ENCODE measurements at places on chromosomes 7 and 10.

GRCh38 chr7:142645777-142646176 lies 103.5 kb upstream of the PRSS1 start:
- peak; percentile 61 for DNase-seq

DNA sequence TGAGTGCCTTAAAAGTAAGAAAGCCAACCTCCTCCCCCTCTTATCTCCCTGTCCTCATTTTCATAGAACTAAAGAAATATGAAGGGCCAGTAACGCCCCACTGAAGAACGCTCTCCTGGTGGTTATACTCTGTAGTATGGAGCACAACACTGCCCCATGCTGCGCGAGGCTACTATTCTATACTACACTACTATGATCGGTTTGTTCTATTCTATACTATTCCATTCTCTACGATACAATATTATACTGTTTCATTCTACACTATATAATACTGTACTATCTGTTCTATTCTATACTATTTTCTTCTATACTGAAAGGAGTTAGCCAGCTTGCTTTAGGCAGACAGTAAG lies 34.8 kb downstream of the DIP2C start:
- DNase-seq = no peak

DNA sequence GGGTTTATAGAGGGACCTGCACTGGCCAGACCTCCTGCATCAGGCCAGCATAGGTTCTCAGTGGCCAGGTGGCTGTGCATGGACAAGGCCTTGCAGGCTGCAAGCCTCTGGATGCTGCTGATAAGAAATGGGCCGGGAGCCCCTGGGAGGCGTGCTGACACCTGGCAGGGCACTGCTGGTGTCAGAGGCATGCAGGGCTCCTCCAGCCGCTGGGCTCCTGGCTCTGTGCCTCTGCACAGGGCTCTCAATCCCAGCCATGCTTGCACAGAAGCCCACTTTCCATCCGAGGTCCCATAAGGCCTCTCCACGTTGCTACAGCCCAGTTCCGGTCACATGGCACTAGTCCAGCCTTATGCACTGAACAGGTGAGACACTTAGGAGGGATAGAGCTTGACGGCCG lies 27.3 kb downstream of the ANTXRL start:
- no peak for DNase-seq

GRCh38 chr7:38685851-38686250 lies 54.7 kb upstream of the AMPH start:
- DNase-seq = no peak

DNA sequence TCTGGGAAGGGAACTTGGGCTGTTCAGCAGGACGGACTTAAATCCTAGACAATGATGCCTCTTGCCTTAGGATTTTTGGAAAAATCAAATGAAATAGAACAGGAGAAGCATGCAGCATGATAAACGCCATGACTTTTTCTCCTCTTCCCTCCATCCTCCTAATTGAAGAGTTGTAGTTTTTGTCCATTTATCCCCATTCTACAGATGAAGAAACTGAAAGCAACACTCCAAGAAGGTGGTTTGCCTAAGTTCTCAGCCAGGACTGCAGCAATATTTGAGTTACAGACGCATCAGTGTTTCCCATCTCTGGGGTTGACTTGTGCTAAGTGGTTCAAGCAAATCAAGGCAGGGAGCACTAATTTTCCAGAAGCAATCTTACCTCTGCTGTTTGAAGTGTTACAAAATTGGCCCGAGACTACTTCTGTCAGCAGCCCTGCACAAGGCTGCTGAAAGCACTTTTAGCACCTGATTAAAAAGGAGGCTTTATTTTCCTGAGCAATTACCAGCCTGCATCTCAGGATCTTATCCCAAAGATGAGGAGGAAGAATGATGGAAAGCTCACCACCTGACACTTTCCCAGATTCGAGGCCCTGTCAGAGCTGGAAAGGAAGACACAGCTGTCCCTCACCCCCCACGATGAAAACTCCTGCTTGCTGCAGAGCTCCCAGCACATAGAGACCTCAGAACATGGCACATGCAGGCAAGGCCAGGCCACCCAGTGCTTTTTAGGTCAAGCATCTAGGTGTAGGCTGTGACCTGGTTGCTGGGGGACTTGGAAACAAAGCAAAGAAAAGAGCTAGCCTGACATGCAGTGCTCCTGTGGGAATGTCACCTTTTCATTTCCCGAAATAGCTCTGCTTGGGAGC lies 19.7 kb upstream of the C10orf71 start:
- no peak for DNase-seq

DNA sequence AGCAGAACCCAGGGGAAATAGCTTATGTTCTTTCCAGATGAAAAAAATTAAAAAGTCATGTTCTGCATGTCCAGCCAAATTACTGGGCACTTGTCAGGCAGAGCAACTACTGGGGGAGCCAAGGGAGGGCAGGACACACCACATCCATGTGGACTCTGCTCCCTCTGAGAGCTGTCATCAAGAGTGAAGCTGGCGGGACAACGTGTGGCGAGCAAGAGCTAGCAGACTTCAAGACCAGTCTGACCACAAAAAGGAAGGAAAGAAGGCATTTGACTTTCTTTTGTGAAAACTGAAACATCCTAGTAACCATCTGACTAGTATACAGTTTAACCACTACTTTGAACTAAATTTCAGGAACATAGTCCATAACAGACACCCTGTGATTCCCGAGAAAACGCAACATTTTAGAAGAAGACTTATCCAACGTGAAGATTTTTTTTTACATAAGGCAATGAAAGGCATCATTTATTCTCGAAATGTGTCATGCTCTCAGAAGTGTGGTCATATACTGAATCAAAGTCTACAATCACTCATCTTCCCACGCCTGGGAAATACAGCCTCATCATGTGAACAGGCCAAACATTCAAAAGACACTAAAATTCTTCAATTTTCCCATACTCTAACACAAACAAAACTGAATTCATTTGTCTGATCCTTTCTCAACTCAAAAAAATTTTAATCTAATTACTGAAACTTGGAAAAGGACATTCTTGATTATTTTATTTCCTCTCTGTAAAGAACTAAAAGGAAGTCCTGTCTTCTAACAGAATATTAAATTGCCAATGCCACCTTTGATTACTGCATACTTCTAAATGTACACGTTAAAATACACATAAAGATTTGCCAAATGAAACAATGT lies 15.5 kb downstream of the CYTH3 start:
- no peak for DNase-seq

- no peak for DNase-seq
These were observed 85.4 kb downstream of the KCNMA1 start for GRCh38 chr10:77552252-77552651.

- DNase-seq = no peak
These were observed 86.0 kb downstream of the AKR1D1 start for GRCh38 chr7:138162236-138162635.

DNA sequence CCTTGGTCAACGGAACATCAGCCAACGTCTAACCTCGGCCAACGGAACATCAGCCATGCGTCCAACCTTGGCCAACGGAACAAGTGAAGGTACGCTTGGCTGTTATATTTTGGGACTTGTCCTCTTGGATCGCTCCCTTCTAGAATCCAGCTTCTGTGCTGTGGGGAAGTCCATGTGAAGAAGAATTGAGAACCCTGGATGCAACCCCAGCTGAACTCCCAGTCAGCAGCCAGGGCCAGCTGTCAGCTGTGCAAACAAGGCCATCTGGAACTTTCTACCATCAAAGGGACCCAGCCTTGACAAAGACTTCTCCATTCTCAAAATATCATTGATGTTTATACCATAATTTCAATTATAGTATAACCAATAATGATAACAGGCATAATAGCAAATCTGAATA lies 43.3 kb upstream of the ITGA8 start:
- DNase-seq = no peak

- no peak for DNase-seq
These were observed 877 bp upstream of the NOD1 start for GRCh38 chr7:30479202-30480120.

DNA sequence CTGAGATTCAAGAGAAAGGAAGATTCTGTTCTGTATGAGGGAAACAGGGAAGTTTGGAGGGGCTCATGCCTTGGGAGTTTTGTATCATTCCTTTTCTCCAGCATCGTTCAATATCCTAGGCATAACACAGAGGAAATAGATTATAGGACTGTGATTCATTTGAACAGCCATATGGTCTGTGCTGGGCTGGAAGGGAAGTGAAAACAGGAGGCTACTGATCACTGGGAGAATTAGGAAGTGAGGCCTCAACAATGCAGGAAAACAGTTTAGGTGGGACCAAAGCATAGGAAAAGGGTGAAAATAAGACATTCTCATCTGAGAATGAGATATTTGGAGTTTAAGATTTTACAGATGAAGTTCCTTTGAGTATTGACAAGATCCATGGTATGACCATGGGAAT lies 70.7 kb upstream of the MKX start:
- DNase-seq = no peak

All from NCI-H82 (cell line).